ENCODE measurements at places on chromosomes 7 and 10. TPM values are rescaled to one million over a fixed set of nuclear protein-coding genes. Genes with fewer than 3 reads are reported as not detected.

Gene FOXI2
- 1.7 TPM for polyA plus RNA-seq

Gene LRRC18
- polyA plus RNA-seq: 0.17 TPM

- no peak for DNase-seq
Measured at GRCh38 chr7:134084488-134085144, 42.5 kb upstream of the LRGUK start.

- no peak for DNase-seq
Measured at GRCh38 chr7:30285067-30285535, 704 bp downstream of the ZNRF2 start.

- DNase-seq: no peak
Measured at GRCh38 chr10:102375867-102376266, 19.6 kb upstream of the NFKB2 start.

All from right renal cortex interstitium (tissue), 3 donors.